Stomach (tissue), 19 donors: ENCODE measurements at places on chromosomes 11 and 22. TPM values are rescaled to one million over a fixed set of nuclear protein-coding genes. Genes with fewer than 3 reads are reported as not detected.

LINC01488 gene
- total RNA-seq = not detected

- no peaks in the 10 kb centered on the region for H3K36me3 ChIP-seq
- no peak for DNase-seq
- H3K27ac ChIP-seq = no peak overlapping the region
- no peaks in the 10 kb centered on the region for H3K27me3 ChIP-seq
- no peak overlapping the region for H3K4me3 ChIP-seq
Measured at GRCh38 chr11:76596652-76597051, 73.9 kb downstream of the LRRC32 start.

DNA sequence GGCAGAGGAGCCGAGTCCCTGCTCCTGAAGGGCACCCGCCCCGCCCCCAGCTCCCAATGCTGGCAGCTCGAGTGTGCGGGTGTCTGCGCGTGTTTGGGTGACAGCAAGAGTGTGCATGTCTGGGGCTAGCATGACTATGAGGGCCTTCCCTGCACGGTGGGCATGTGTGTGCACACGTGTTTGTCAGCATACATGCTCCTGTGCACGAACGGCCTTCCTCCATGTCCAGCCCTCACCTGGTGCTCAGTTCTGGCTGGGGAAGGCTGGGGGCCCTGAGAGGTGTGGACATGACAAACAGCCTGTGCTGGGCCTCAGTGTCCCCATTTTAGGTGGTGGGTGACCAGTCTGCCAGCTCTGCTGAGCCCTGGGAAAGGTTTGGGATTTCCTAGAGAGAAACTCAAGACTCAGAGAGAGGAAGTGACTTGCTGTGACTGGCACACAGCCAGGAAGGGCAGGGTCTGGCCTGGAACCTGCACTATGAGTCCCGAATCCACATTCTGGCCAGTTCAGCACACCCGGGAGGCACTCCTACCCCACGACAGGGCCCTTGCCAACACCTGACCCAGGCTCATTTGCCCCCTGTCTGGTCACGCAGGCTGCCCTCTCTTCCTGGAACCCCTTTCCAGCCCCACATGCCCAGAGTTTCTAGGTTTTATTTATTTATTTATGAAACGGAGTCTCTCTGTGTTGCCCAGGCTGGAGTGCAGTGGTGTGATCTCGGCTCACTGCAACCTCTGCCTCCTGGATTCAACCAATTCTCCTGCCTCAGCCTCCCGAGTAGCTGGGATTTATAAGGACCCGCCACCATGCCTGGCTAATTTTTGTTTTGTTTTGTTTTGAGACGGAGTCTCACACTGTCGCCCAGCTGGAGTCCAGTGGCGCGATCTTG, 3.3 kb upstream of the SHISA8 start:
- no peak overlapping the region for H3K4me3 ChIP-seq
- peaks cover 13% of the 10 kb centered on the region for H3K27me3 ChIP-seq
- no peak overlapping the region for H3K27ac ChIP-seq
- DNase-seq = peak; percentile 85

SCGB2A2 gene
- not detected for total RNA-seq
